NCI-H526 (cell line): ENCODE measurements at places on chromosomes 12 and 14.

GRCh38 chr12:80553316-80553715 lies 109.3 kb downstream of the PTPRQ start:
- DNase-seq, result no peak

GRCh38 chr12:63930971-63931370 lies 86.5 kb downstream of the SRGAP1 start:
- DNase-seq, result no peak

DNA sequence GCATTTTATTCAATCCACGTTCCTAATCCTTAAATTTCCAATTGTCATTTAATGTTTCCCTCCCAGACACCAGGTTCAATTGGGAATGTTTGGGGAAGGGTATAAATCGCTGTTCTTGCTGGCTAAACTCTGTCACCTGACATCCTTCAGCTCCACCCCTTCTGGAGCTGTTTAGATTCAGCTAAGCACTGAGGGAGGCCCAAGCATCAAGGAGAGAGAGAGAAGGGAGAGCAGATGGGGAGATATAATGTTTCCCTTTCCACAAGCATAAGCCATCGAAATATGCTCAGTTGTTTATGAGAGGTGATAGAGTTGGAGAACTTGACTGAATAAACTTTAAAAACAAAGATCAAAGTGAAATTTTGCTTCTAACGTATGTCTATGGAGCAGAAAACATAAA lies 1.8 kb downstream of the ABCC9 start:
- no peak for DNase-seq

GRCh38 chr14:30242744-30243143 lies 315.1 kb upstream of the PRKD1 start:
- no peak for DNase-seq

DNA sequence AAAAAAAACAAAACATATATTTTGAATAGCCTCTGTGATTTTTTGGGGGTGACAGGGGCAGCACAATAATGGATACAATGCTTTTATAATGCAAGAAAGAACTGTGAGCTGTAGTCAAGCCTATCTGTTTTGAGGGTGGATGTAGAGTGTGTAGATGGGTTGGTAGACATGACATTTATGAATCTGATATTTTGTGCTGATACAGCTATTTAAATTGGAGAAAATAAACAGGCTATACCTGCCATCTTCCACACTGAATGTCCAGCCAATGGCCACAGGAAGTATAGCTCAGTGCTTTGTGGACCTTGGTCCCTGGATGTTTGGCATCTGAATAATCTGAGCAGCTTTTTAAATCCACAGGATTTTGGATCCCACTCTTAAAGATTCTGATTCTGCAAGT lies 175.0 kb downstream of the NEDD1 start:
- no peak for DNase-seq

GRCh38 chr14:102811971-102812370 lies 34.7 kb downstream of the TRAF3 start:
- DNase-seq, result no peak

DNA sequence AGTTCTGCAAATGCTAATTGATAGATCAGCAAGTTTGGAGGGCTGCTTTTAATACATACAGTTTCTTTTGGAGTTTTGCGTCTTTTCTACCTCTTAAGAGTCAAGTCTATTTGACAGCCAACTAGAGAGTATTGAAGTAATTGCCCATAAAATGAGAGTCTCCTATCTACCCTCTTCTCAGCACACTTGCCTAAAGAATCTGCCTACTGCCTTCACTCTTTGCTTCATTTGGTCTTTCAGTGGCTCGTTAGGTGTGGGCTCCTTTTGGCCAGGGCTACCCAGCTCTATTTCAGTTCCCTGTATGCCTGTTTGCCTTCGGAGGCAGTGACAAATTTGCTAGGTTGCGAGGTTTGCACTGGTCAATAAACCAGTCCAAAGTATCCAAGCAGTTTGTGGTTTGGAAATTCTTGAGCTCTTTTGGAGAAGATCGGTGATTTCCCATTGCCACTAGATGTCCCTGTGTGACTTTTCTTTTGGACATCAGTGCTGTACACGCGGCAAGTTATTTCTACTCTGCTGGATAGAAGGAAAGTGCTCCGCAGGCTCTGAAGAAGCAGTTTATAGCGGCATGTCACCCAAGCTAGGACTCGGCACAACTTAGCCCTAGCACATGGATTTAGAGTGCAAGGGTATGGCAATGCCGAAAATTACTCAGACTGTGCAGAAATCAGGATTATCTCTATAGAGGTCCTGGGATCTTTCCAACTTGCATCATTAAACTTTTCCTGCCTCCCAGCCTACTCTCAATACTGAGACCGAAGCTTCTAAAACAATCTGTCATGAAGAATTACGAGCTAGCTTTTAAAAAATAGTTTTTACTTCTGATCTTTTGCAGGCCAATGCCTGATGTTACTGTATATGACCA lies 38.6 kb downstream of the MGST1 start:
- DNase-seq, result peak; percentile 88

- DNase-seq, result no peak
Measured at GRCh38 chr12:108896336-108896735, 16.4 kb downstream of the DAO start.

GRCh38 chr12:3303410-3304136 lies 187.4 kb upstream of the PRMT8 start:
- DNase-seq, result peak; percentile 14

- no peak for DNase-seq
Measured at GRCh38 chr12:68980476-68981212, 47.7 kb upstream of the CPM start.

GRCh38 chr14:79111987-79112501 lies 941.9 kb downstream of the NRXN3 start:
- DNase-seq, result no peak

GRCh38 chr12:71445071-71445470 lies 5.5 kb downstream of the LGR5 start:
- no peak for DNase-seq

- no peak for DNase-seq
Measured at GRCh38 chr12:4440187-4440941, 5.3 kb downstream of the FGF6 start.

DNA sequence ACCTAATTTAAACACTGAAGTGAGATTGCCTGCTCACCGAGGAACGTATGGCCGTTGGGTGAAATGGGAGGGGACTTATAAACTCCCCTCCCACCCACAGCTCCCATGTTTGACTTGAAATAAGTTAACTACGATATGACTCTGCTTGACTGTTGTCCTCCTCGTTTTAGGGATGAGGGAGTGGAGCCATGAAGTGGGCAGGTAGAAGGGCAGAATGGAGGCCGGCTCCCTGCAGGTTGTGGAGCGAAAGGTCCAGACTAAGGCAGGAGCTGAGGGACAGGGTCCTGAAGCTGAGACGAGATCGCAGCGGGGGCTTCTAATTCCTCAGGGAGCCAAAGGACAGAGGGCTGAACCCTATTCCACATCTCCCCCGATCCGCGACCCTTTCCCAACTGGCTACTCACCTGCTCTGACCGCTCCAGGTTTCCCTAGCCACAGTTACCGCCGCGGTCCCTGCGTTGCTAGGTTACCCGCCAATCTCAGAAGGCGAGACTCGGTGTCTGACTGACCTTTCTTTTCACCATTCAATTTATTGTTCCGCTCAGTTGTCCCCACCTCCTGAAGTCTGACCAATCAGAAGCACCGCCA lies 577 bp upstream of the TPCN1 start:
- DNase-seq, result no peak

DNA sequence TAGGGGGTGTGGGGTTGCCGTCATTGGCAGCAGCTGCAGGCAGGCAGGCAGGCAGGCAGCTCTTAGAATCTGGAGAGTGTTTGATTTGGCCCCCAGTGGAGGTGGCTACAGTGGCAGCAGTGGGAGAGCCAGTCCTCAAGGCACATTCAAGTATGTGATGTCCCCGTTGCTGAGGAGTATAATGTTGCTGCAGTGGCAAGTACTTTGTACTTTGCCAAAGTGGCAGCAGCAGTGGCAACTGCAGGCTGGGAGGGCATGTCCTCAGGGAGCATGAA lies 147.1 kb downstream of the PAPOLA start:
- no peak for DNase-seq

GRCh38 chr12:78651755-78652154 lies 212.8 kb upstream of the SYT1 start:
- DNase-seq, result no peak

- no peak for DNase-seq
Measured at GRCh38 chr12:116803013-116803736, 65.1 kb downstream of the RNFT2 start.

DNA sequence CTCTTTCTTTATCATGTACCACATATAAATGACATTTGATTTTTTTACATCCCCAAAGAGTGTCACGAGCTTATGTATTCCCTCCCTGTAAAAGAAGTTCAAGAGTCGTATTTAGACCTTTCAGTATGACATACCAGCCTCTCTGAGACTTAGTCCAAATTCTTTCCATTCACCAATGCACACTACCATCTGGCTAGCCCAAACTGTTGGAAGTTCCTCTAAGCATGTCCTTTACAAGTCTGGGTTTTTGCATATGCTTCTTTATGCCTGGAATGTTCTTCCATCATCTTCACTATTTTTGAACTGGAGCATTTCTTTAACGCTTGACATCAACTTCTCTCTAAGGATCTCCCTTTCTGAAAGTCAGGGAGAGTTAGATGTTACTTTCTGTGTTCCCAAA lies 68.5 kb upstream of the RGS6 start:
- no peak for DNase-seq

DNA sequence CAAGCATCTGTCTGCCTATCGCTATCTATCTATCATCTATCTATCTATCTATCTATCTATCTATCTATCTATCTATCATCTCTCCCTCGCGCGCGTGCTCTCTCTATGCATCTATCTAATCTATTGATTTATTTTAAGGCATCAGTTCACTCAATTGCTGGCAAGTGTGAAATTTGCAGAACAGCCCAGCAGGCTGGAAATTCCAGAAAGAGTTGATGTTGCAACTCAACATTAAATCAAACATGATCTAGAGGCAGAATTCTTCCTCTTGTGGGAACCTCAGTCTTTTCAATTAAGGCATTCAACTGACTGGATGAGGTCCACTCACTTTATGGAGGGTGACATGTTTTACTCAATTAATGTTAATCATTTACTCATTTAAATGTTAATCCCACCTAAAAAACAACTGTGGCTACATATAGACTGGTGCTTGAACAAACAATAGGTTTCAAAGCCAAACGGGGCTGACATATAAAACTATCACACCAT lies 1210.8 kb downstream of the GALC start:
- DNase-seq, result no peak

GRCh38 chr14:73393375-73393774 lies 65.0 kb downstream of the NUMB start:
- no peak for DNase-seq

- no peak for DNase-seq
Measured at GRCh38 chr12:65951697-65952096, 127.4 kb downstream of the HMGA2 start.

GRCh38 chr12:31906557-31907301 lies 52.5 kb upstream of the RESF1 start:
- no peak for DNase-seq

- DNase-seq, result no peak
Measured at GRCh38 chr12:52603314-52603713, 2.1 kb upstream of the KRT72 start.

GRCh38 chr14:23831596-23831995 lies 122.0 kb upstream of the DHRS4 start:
- no peak for DNase-seq

DNA sequence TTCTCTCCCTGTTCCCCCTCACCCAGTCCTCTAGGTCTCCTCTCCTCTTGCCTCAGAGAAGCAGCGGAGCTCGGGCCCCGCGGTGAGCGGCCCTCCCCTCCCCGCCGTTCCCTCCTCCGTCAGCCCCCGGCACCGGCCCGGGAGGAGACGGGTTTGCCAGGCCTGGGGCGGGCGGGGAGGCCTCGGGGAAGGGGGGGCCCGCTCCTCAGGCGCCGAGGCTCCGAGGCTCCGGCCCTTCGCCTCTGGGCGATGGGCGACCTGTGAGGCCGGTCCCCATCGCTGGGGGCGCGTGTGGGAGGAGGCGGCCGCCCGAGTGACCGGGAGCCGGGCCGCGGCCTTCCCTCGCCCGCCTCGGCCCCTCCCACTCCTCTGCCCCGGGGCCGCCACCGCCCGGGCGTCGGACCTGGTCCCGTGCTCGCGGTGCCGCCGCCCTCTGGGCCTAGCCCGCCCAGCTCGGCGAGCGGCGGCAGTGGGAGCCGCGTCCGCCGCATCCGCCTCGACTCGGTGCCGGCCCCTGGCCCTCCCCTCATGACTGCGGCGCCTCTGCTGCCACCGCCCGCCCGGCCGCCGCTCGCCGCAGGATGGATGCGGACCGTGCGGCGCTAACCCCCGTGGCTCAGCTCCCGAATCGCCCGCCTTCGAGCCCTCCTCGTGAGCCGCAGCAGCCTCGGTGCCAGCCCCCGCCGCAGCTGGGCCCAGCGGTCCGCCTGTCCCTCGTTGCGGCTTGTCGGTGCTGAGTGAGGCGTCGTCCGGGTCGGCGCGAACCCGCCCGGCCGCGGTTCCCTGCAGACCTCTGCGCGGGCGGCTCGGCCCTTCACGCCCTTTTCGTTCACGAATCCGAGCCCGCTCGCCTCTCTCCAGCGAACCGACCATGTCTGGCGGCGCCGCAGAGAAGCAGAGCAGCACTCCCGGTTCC lies 574 bp downstream of the WNK1 start:
- DNase-seq, result peak; percentile 74

DNA sequence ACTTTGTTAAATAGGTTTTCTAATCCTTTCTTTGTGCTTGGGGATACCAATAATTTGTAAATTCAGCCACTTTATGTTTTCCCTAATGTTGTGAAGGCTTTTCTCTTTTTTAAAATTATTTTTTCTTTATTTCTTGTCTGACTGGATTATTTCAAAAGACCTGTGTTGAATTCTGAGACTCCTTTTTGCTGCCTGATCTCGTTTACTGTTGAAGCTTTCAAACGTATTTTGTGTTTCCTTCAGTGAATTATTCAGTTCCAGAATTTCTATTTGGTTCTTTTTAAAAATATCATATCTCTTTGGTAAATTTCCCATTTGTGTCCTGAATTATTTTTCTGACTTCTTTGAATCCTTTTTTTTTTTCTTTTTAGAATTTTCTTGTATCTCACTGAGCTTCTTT lies 241.6 kb downstream of the LRIG3 start:
- no peak for DNase-seq

DNA sequence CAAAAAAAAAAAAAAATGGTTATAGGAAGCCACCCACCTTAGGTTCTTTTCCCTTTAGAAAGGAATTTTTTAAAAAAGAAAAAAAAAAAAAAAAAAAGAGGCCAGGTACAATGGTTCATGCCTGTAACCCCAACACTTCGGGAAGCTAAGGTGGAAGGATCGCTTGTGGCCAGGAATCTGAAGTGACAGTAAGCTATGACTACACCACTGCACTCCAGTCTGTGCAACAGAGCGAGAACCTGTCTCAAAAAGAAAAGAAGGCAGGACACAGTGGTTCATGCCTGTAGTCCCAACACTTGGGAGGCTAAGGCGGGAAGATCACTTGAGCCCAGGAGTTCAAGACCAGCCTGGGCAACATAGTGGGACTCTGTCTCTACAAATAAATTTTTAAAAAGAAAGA lies 36.0 kb downstream of the SPTLC2 start:
- DNase-seq, result no peak

DNA sequence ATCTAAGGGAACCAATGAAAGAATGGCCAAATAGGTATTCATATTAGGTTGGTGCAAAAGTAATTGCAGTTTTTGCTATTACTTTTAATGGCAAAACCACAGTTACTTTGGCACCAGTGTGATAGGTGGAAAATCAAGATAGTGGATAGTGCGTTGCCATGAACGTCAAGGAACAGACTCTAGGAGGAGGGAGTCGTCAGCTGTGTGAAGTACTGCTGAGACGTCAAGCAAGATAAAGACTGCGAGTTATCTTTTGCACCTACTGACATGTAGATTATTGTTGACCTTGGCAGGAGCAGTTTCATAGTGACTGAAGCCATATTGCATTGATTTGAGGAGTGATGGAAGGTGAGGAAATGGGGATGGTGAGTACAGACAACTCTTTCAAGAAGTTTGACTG lies 8.3 kb downstream of the YLPM1 start:
- DNase-seq, result no peak
